AG09319 (cell line): ENCODE measurements at places on chromosomes 11 and 22.
A peak's percentile ranks its signal among the peaks of the same experiment; 100 is the strongest.

DNA sequence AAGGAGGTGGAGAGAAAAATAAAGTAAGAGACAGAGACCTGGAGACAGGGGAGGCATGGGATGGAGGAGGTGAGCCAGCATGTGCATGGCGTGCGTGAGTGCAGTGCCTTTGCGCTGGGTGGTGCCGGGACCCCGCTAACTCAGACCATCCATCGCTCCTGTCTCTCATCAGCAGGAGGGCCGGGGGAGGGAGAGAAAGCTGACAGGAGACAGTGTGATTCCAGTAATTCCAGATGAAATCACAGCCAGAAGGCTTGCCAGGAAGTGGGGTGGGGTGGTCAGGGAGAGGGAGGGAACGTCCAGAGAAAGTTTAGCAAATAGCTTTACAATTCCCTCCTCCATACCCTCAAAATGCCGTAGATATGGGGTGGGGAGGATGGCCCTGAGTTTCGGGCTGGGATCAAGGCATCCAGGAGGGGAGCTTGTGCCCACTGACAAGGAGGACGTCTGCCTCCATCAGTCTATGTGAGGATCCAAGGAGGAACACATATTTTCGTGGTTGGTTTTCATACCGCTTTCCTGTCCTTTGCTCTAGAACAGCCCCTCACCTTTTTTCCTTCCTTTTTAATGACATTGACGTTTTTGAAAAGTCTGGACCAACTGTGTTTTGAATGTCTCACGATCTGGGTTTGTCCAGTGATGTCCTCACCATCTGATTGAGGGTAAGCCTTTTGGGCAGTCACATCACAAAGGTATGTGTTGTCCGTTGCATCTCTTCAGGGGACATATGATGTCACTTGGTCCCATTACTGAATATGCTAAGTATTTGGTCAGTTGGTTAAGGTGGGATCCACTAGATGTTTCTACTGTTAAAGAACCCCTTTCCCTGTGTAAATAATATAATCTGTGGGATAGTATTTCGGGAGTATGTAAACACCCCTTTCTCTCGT lies 567.3 kb downstream of the MIAT start:
- DNase-seq: no peak

GRCh38 chr11:74169738-74170458 lies 904 bp downstream of the C2CD3 start:
- no peak for DNase-seq

DNA sequence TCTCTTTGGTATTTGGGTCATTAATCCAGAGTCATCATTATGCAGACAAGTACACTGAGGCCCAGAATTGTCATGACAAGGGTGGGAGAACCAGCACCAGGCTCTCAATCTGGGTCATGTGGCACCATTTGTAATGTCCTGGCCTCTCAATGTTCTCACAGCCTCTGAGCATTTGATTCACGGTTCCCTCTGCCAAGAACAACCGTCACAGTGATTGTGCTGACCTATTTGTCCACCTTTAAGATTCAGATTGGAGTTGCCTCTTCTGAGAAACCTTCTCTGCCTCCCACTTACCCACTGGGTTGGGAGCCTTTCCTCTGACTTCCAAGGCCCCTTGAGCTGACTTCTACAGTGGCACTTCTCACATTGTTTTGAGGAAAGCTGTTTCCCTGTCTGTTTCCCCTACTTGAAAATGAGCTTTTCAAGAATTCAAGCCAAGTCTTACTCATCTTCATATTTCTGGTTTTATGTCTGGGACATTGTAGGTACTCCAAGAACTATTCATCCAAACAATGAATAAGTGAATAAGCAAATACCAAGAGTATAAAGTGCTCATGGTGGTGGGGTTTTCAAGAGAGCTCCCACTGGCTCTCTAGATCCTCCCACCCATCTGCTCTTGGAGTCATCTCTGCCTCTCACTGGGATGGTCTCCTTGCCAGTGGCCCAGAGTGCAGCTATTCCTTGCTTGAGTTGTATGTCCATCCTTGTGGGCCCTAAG lies 126.4 kb upstream of the E2F8 start:
- DNase-seq: no peak

DNA sequence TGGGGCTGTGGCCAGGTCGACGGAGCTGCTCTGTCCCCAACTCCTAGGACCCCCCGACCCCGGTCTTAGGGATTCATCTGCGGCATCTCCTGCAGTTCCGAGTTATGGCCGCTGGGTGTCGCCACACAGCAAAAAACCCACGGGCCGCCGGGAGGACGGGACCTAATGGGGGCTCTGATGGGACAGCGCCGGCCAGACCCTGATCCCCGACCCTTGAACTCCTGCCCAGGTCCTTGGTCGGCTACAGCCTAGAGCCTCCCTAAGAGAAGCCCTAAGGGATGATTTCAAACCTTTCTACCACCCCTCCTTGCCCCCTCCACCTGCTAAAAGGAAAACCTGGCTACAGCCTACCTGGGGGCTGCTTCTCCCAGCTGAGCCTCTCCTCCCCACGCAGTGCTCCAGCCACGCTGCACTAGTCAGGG lies 30.8 kb upstream of the LRRC10B start:
- no peak for DNase-seq

GRCh38 chr11:60334005-60334620 lies 7.1 kb downstream of the MS4A6E start:
- no peak for DNase-seq

DNA sequence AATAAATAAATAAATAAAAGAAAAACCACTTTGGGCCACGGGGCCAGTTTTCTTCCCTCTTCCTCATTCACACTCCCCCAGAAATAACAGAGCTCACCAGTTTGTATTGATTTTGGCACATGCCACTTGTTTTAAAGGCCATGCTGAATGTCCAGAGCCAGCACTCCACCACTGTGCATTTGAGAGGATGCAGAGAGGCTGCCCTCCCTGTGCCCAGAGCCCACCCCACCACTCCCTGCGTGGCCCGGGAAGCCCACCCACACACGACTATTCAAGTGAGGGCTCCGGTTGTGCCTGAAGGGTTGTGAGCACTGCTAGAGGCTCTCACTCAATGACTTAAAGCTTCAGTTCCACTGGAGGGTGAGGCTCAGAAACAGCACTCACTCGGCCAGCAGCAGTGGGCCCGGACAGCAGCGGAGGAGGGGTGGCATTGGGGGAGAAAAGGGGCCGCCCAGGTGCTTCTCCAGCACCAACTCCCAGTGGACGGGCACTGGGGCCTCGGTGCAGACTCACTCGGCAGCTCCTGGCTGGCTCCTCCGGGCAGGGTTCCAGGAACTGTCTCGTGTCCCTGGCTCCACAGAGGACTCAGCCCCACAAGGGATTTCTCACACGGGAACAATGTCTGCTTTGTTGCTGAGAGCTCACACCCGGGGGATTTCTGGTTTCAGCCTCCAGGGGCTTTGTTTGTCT lies 112.7 kb downstream of the SHANK2 start:
- DNase-seq: no peak

GRCh38 chr22:37431801-37432707 lies 4.8 kb upstream of the ELFN2 start:
- peak; percentile 70 for DNase-seq

GRCh38 chr22:35452351-35452781 lies 52.4 kb downstream of the MCM5 start:
- DNase-seq: no peak

DNA sequence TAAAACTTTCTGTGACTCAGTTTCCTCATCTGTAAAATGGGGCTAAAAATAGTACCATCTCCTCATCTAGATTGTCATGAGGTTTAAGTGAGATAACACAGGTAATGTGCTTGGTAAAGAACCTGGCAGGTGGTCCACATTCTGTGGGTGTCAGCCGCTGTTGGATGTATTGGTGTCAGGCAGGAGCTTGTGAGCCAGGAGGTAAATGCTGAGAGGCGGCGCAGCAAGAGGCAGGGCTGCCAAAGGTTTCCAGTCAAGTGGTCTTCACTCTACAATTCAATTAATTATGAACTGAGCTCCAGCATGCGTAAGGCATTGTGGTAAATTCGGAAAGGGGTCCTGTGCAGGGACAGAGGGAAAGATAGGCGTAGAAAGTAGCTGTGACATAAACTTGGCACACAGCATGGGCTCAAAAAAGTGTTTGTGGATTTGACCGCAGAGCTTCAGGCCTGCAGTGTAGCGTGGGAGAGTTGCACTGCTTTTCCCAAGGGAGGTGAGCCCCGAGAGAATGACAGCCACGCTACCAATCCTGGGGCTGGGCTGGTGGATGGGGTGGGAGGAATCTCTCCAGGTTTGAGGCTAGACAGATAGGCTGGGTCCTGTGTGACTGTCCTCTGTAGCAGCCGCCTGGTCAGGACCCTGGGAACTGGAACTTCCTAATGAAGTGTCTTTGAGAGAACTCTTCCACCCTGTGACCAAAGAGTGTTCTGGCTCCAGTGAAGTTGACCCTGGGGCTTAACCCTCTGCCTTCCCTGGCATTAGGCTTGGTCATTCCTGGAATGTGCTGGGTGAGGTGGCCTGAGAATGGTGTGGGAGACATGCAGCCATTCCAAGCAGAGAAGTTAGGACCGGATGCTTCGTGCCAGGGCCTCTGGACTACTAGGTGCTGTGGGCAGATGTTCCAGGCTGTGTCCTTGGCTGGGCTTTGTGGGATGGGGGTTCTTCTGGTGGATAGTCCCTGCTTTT lies 122.4 kb downstream of the FEZ1 start:
- DNase-seq: no peak

- no peak for DNase-seq
These were observed 205.5 kb downstream of the GRIK4 start for GRCh38 chr11:120717042-120717441.

- no peak for DNase-seq
These were observed 737 bp downstream of the RBM4 start for GRCh38 chr11:66639066-66639813.

DNA sequence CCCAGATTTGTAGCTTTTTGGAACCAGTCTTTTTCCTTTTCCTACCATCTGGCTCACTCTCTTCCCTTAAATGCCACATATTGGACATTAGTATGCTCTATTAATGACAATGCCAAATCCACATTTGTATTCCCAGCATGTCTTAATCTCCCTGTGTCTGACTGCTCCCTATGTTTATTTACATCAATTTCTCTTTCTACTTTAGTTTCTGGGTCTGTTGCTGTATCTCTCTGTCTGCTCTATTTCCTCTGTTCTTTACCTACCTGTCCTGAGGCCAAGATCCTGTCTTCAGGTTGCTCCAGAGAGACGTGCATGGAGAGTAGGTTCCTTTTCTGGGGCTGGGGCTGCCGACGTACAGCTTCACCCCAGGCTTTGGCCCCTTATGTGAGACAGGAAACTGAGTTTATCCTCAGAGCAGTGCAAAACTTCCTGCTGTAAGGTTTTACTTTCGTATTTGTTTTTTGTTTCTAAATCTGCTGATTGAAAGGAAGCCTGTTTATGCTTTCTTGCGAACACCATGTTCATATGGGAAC lies 25.6 kb downstream of the OR2AG2 start:
- DNase-seq: no peak

DNA sequence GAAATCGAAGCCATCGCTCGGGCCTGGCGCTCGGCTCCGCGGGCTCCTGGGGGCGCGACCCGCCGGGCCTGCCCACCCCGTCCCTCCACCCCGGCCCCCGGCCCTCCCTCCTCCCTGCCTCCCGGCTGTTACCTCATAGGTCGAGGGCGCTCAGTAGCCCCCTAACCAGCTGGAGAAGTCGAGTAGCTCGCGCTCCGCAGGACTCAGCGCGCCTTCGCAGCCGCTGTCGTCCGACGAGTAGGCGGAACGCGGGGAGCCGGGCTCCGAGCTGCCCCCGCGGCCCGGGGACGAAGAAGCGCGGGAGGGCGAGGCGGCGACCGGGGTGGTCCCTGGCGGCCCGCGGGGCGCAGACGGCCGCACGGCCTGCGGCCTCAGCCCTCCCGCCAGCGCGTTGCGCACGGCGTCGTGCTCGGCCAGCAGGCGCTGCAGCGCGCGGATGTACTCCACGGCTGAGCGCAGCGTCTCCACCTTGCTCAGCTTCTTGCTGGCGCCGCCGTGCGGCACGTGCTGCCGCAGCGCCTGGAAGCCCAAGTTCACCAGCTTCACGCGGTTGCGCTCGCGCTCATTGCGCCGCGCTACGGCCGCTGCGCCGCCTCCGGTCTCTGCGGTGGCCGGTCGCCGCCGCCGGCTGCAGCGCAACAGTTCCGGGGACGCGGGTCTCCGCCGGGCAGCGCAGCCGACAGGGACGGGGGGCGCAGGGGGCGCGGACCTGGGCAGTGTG lies 627 bp downstream of the ASCL2 start:
- peak; percentile 5 for DNase-seq

GRCh38 chr11:2458321-2458720 lies 13.5 kb downstream of the KCNQ1 start:
- DNase-seq: no peak

- DNase-seq: no peak
These were observed 13.7 kb downstream of the MTFP1 start for GRCh38 chr22:30439226-30439625.

DNA sequence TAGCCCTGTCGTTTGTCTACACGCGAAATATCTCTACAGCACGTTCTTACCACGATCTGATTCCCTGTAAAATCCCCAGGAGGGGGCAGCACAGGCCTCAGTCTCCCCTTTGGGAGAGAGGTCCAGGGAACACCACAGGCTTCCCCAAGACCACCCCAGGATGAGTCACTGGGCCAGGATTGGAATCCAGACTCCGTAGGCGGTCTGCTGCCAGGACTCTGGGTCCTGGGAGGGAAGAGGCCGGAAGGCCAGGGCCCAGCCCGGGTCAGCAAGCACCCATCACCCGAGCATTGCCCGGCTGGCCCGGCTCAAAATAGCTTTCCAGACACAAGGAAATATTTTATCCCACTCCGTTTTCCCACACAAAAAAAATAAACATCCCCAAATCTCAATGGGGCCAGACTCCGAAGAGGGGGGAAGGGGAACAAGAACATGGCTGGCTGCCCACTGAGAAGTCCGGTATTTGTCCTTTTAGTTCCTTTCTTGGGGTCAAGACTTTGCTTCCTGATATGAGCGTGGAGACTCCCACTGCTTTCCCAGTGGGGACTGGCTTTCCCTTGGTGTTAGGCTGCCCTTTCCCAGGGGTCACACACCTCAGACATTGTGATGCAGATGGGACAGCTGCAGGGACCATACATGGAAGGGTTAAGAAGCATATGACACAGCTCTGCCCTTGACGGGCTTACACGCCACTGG lies 91.3 kb downstream of the LRRC32 start:
- DNase-seq: no peak

DNA sequence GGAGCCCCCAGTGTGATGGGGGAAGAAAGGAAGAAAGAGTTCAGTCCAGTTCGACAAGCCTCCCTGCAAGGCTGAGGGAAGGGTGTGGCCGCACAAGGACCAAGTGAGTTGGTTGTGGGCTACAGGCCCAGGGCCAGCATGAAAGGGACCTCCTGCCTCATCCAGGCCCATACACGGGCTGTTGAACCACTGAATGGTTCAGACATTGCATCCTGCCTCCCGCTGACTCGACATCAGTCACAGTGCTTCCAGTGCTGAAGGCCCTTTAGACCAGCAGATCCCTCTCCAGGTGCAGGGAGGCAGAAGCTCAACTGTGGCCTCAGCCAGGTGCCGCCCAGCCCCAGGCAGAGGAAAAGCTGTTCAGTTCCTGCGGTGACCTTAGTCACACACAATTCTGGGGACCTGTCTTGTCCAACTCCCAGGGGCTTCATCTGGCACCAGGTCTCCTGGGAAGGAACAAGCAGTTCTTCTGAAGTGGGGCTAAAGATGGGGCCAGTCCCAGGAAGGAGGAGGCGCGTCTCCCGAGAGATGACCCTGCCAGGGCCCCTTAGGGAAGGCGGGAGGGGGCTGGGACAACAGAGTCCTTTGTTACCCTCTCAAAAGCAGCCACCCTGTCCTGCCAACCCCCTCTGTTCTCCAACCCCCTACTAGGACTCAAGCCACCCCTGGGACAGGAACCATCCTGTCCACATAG lies 6.6 kb downstream of the ARRB1 start:
- no peak for DNase-seq

- DNase-seq: no peak
These were observed 1.1 kb downstream of the TBCEL start for GRCh38 chr11:121024989-121025388.

- no peak for DNase-seq
These were observed 6.0 kb upstream of the CLCF1 start for GRCh38 chr11:67379061-67380058.

GRCh38 chr11:69587454-69588090 lies 53.4 kb upstream of the CCND1 start:
- no peak for DNase-seq
